ENCODE measurements at places on chromosomes 5 and 9.

- no peak for DNase-seq
These were observed 207.2 kb upstream of the DAPK1 start for GRCh38 chr9:87290241-87291052.

- DNase-seq: no peak
These were observed 54.3 kb downstream of the NR6A1 start for GRCh38 chr9:124716808-124717207.

DNA sequence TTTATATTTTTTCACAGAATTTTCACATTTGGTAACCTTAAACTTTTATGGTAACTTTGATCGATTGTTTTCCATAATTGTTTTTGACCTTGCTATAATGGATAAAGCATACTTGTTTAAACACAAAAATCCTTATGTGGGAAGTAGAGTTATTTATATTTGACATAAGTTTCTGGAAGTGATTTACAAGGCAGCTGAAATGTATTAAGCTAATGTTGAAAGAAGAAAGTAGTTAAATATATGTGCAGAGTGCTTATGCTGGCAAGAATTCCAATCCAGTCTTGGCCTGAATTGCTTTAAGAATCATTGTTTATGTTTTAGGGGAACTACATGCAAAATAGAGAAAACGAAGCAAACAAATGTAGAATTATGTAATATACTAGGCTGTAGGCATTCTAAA lies 763.6 kb downstream of the TAF11L14 start:
- no peak for DNase-seq

- DNase-seq: no peak
These were observed 90.6 kb downstream of the NLN start for GRCh38 chr5:65812648-65813047.

DNA sequence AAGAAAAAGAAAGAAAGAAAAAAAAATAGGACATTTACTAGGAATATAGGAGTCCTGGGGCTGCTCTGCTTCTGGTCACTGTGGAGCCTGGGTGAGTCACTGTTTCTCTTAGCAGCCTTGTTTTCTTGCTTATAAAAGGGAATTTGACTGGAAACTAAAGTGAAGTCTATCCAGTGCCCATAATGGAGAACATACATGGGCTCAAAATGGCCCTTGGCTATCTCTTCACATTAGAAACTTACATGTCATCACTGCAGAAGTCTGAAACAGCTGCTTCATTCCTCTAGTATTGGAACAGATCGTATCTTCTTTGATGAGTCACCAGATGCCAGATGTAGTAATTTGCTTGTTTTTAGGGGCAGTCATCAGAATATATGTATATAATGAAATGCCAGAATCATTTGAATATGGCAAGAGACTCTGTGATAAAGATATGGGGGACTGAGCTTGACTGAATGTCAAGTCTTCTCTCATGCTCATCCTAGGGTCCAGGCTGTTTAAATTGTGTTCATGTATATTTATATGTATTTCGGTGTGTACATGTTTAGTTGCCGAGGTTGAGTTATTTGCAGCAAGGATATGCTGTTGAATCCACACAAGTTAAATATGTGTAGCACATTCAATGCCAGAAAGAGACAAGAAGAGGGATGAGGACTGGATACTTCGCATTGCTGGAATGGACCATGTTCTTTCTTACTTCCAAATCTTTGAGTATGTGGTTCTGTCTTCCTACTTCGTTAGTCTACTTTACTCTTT lies 56.7 kb downstream of the SGCD start:
- DNase-seq: no peak

DNA sequence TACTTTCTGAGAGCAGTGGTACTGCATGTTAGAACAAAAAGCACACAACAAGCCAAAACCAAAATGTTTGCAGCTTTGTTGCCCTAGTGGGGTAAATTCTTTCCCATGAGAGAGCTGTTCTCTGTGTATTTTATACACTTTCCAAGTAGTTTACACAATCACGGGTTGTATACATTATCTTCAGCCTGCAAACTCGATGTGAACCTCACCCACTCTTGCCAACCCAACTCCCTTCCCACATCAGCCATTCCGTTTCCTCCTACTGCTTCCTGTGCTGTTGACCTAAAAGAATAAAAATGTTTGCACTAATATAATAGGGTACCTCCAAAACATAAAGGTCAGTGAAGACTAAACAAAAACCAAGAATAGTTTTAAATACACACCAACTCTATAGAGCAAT lies 47.0 kb downstream of the IQGAP2 start:
- DNase-seq: no peak

DNA sequence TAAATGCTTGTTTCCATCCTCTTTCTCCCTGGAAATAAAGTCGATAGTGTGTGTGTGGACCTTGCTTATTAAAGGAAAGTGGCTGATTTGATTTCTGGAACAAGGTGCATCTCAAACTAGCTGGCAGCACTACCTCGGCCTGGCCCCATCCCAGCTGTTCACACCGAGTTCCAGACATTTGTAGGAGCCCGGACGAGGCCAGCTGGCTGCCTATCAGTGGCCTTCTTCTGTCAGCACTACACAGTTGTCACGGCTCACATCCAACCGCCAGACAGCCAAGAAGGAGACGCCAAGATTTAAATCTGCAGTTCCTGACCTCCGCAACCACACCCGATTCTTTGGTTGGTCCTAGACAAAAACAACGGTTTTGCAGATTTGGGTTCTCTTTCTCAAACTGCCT lies 63.6 kb downstream of the PALM2AKAP2 start:
- DNase-seq: no peak

GRCh38 chr9:93392974-93393373 lies 58.5 kb upstream of the FAM120A start:
- DNase-seq: no peak

DNA sequence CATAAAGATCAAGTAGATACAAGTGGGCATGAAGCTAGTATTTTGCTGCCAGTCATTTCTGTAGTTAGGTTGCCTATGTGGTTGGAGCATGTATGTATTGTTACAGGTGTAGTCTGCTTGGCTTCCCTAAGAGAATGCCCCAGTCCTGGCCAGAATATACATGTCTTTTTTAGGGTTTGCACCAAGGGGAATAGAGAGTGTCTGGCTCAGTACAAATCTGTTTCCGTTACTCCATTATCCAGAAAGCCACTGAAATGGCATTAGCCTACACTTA lies 23.2 kb downstream of the TGFBR1 start:
- DNase-seq: no peak
